Tibial artery (tissue), 4 donors: ENCODE measurements at places on chromosomes 16 and 17.

DNA sequence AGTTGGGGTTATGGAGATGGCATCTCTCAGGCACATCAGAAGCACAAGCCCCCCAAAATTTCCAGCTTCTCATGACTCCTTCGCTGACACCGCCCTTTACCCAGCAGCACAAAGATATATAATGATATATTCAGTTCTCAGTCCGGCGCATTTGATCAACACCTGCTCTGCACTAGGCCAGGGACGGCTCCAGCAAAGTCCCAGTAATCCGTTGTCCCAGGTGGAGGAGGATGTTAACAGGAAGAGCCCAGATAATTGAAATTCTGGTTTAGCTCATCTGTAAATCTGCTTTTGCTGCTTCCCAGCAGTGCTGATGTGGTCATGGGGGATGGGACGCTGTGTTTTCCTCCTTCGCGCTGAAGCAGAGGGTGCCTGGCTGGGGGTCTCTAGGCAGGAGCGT lies 131.5 kb downstream of the OR1D5 start:
- no peak for DNase-seq

- DNase-seq, result no peak
Observed at GRCh38 chr17:66115246-66115645, 76.7 kb downstream of the CEP112 start.

DNA sequence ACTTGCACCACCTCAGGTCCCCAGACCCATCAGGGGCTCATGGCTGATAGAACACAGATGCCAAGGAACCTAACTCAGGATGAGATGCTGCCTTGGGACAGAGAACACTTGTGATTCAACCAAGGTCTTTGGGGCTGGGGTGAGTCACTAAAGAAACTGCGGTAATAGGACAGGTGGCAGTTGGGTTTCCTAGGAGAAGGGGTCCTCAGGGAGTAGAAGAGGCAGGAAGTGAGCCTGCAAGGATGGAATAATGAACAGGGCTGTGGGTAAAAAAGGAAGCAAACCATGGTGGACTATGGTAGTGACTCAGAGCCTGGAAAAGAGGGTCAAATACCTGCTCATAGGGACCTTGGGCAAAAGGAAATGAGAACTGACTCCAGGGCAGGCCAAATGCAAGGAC lies 6.5 kb upstream of the PNPO start:
- DNase-seq, result no peak

GRCh38 chr17:10155371-10156076 lies 42.9 kb downstream of the GAS7 start:
- no peak for DNase-seq

DNA sequence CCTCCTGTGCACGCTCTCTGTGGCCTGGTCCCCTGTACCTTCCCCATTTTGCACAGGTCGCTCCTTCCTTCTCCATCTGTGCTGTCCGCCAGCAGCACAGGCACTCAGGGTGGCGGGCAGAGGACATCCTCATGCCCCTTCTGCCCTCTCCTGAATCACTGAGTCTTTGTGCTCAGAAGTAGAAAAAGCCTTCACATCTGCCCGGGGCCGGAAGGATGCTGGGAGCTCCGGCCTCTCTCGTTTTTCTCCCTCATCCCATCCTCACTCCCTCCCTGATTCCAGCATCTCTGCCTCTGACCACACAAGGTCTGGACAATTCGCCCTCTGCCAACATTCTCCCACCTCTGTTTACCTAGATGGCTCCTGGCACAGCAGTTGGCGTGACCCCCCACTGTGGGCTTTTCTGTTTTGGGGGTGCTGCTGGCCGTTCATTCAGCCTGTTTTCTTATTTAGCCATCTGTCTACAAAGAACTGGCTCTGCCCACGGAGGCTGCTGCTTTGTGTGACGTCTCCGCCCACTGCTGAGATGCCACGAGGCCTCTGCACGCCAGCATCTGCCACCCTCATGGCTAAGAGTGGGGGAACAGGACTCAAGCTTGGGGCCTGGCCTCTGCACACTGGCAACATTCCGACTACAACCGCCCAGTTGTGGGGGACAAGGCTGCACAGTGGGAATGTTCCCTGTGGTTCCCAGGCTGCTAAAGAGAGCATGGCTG lies 36.7 kb downstream of the SEC14L5 start:
- no peak for DNase-seq

- DNase-seq, result no peak
Observed at GRCh38 chr16:11980136-11980844, 3.8 kb downstream of the SNX29 start.

DNA sequence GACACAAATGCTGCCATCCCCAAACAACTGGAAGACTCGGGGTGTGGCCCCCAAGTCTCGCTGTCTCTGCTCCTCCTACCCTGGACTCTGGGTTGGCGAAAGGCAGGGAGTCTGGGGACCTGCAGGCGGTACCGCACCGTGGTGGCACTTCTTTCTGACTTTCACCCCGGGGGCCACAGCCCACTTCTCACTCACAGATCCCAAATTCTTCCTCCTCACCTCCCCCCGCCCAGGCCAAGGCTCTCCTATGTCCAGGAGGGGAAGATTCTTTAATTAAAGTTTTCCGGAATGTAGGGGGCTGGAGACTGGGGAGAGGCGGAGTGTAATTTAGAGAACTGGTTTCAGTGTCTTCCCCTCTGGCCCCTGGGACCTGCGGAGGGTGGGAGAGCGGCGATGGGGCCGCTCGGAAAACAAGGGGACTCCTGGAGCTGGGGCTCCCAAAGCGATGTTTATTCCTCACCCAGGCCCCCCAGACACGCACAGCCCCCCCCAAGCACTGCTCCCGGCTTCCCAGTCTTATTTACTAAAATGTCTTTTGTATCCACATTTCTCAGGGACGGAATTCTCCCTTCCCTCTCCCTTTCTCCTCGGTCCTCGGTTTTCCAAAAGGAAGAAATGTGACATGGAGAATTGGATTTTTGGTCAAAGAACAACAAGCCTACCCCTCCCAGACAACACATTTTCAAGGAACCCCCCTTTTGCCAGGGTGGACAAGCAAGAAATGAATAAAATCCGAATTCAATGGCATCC lies 1.2 kb downstream of the WNT3 start:
- DNase-seq, result no peak

GRCh38 chr17:42039794-42040763 lies 10.3 kb downstream of the C17orf113 start:
- DNase-seq, result no peak

GRCh38 chr17:68512960-68513474 lies 787 bp downstream of the PRKAR1A start:
- peak; percentile 67 for DNase-seq

- DNase-seq, result peak; percentile 25
Observed at GRCh38 chr17:18031955-18032354, 7.0 kb downstream of the ATPAF2 start.

DNA sequence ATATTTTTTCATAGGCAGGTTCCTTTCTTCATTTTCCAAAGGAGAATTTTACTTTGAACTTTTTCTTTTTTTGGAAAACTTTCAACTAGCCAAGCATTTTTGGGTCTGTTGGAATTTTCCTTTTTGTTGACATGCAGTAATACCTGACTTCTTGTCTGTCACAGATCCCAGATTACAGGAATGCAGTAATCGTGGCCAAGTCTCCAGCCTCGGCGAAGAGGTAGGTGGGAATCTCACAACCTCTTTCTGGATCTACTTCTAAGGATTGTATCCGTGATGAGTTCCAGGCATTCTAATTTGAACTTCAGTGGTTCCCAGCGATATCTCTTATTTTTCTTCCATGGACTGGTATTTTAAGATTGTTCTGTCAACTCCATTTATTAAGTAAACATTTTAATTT lies 31.7 kb downstream of the PRPSAP2 start:
- no peak for DNase-seq
